ENCODE measurements at places on chromosomes 1 and 21.
A peak's percentile ranks its signal among the peaks of the same experiment; 100 is the strongest.

DNA sequence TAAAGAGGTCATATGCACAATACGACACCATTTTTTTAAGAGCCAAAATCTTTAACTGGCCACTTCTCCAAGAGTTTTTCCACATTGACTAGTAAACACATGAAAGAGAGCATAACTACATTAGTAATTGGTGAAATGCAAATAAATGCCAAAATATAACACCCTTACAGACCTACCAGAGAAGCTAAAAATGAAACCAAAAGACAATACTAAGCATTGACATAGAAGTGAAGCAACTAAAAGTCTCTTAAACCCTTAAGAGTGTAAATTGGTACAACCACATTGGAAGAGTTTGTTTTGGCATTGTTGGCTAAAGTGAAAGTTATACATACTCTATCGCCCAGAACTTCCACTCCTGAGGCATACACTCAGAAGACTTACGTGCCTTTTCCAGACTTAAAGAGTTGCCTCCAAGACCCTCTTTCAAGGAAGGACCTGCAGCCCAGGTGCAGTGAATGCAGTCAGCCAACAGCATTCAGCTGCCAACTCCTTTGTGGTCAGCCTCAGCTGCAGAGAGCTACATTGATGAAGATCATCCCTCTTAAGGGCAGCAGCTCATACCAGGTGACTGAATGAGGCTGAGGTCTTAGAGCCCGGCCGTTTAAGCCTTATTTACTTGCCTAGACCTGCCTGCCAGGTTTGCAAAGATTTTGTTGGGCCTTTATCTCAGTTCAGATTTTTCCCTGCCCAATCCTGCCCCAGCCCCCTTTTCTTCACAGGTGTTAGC is 839.1 kb upstream of the ADGRL2 start:
- DNase-seq: no peak

- peak; percentile 80 for DNase-seq
Measured at GRCh38 chr21:34881421-34881820, 167.7 kb downstream of the RUNX1 start.

DNA sequence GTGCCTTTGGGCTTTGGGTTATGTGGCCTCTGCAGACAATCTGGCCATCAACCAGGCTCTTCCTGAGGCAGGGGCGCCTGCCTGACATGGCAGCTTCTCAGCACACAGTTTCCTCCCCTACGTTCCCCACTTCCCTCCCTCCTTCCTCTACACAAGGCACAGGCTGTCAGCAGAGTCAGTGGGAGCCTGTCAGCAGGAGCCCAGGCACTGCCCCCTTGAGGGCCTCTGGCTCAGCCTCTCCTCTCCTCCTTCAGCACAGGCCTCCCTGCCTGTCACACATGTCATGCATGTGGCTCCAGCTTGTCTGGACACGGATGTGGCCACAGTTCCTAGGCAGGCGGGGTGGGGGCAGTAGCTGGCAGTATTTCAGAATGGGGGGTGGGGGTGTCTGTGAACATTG is 52.2 kb upstream of the ARTN start:
- no peak for DNase-seq

DNA sequence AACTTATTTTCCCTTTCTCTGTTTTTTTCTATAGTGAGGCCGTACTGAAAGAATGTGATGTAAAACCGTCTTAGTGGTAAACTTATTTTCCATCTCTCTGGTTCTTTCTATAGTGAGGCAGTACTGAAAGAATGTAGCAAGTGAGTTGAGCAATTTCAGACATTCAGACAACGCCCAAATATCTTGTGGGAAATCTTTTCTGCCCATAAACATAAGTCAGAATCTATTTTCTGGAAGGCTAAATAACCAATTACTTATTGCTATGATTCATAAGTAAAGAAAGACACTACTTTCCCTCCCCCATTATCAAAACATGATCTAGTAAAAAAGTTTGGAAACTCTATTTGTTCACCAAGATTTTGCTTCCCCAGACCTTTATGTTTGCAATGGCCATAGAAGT is 18.8 kb upstream of the SCCPDH start:
- peak; percentile 94 for DNase-seq

- DNase-seq: no peak
Measured at GRCh38 chr1:191561276-191561675, 597.0 kb upstream of the RGS18 start.

Measured in fibroblast of skin of abdomen (primary cell).